Neural progenitor cell (in vitro differentiated cells): ENCODE measurements at places on chromosomes 16 and 17. TPM values are rescaled to one million over a fixed set of nuclear protein-coding genes. Genes with fewer than 3 reads are reported as not detected.

The IL21R gene
- total RNA-seq: 0.53 TPM in 1 of 2 replicates, not detected in the other

The MRPL45 gene
- total RNA-seq: 59.0 and 68.3 TPM in 2 replicates

The SRCIN1 gene
- 3.8 and 15.6 TPM in 2 replicates for total RNA-seq

- peak; percentile 20 for DNase-seq
Observed at GRCh38 chr17:64739316-64740058, 77.4 kb upstream of the SMURF2 start.

- no peak for DNase-seq
Observed at GRCh38 chr16:89563639-89564392, 3.3 kb downstream of the RPL13 start.

GRCh38 chr16:13038591-13038990 is 137.2 kb downstream of the SHISA9 start:
- no peak for DNase-seq

- DNase-seq: no peak
Observed at GRCh38 chr16:62872339-62872738, 836.1 kb upstream of the CDH8 start.

DNA sequence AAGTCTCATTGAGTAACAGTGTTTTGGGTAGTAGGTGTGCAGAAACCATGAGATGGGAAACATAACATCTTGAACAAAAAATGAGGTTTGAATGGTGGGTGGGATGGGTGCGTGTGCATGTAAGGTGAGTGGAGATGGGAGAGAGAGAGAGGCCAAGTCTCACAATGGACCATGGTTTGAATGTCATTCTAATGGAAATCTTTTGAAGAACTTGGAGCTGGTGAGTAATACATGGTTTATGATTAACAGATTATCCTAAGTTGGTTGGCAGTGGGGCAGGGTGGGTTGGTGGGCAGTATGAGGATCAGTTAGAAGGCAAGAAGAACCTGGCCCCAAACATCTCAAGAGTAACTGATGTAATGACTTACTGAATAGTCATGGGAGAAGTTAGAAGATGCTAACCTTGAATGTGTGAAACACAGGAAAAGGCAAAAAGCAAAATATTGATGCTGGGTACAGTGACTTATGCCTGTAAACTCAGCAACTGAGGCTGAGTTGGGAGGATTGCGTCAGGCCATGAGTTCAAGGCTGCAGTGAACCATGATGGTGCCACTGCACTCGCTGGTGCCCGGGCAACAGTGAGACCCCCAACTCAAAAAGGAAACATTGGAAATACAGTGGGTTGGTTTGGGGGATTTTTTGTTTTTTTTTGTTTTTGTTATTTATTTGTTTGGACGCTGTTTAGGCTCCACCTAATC is 32.7 kb downstream of the ZNF207 start:
- no peak for DNase-seq

- DNase-seq: no peak
Observed at GRCh38 chr16:67846063-67846319, 742 bp upstream of the NUTF2 start.
